Activated CD8-positive, alpha-beta memory T cell treated with anti-CD3 and anti-CD28 coated beads for 1 hour (primary cell): ENCODE measurements at places on chromosomes 4 and X.

DNA sequence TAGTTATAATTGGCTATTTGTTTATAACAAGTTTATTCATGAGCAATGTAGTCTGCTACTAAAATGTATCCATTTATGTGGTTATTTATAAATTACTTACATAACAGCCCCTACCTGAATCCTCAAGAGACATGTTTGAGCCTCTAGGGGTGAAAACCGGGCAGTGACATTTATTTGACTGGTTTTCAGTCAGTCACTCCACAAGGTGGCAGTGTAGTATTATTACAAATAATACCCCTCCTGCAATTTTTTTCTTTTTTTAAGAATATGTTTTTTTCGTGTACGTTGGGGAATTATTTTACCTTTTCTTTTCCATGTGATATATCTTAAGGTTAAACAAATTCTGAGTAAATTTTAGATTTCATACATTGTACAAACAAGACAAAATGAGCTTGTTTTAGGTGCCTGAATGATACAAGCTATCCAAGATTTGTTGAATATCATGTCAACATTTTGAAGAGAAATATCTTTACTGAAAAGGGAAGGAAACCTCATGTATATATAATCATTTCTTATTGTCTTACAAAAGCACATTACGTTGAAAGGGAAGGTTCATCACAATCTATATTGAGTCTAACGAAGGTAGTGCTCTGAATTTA lies 598.7 kb upstream of the TECRL start:
- DNase-seq: no peak

DNA sequence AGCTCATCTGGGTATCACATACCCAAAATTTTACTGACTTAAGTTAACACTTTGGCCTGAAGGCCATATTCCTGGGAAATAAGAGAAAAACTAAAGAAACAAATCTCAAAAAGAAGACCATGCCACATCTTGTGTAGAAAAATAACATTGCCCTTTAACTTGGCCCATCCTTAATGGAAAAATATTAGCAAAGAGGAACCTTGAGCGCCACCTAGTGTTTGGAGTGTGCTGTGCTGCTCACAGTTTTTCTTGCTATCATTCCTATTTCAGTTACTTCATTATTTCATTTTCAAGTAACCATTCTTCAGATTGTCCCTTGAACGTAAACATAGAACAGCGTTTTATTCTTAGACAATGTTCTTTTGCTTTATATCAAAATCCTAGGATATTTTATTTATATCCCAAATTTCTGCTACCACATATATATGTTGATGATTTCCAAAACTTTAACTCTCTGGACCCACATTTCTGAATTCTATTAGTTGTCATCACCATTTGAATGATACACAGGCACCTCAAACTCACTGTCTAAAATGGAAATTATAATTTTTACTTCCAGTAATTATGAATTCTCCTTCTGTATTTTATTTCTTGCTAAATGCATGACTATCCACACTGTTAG lies 999.0 kb upstream of the ADGRL3 start:
- no peak for DNase-seq

DNA sequence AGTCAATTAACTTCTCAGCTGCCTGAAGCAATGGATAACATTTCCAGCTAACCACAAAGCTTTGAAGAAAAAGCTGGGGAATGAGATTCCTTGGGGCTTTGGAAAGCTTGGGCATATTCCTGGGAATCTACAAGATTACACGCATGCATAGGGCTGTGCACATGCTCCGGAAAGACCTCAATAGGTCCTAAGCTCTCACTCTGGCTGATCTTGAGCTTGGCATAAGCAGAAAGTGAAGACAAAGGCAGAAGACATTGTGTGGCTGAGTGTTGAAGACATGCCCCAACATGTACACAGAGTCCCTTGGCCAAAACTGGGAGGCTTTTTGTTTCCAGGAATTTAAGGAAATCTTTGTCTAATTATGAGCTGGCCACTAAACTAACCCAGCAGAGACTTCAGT lies 31.2 kb downstream of the ATG4A start:
- DNase-seq: no peak

GRCh38 chr4:20528508-20528907 lies 171.8 kb upstream of the PACRGL start:
- no peak for DNase-seq

- no peak for DNase-seq
These were observed 93.1 kb downstream of the GATB start for GRCh38 chr4:151667666-151668065.

DNA sequence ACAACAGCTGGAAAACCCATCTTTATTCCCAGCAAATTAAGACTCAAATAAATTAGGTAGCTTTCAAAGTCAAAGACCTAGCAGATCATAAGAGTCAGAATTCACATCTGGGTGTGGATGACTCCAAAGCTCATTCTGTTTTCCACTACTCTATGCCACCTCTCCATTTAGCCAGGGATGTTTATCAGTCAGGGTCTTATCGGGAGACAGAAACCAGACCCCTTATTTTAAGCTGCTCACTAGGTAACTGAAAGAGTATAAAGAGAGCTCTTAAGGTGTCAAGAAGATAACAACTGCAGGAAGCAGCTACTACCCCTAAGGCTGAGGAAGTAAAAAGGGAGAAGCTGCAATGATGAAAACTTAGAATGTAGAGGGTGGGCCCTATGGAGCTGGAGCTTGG lies 333.7 kb upstream of the KLF3 start:
- no peak for DNase-seq

- no peak for DNase-seq
These were observed 332.5 kb upstream of the ZFP42 start for GRCh38 chr4:187663076-187663475.

DNA sequence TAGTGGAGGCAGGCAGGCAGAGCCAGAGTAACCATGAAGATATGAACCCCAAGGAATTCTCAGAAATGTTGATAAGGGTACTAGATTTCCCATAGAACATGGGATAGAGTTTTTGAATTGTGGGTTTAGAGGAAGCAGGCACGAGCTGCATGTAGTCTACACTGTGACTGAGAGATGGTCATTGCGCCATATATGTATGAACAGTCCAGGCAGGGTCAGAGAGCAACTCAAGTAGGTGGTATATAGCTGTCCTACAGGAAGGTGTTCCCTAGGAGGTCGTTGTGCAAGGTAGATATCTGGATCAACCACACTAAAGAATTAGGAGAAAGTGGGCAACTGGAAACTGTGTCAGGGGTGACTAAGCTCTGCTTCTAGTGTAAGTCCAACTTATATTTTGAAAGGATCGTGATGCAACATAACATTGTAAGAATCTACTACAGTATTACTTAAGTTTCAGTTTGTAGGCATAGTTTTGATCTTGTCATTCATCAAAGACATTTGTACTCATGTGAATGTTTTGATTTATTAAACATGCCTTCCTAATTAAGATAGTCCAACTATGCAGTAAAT lies 94.6 kb downstream of the HPGD start:
- DNase-seq: no peak

GRCh38 chrX:46686003-46686645 lies 72.8 kb downstream of the SLC9A7 start:
- no peak for DNase-seq

DNA sequence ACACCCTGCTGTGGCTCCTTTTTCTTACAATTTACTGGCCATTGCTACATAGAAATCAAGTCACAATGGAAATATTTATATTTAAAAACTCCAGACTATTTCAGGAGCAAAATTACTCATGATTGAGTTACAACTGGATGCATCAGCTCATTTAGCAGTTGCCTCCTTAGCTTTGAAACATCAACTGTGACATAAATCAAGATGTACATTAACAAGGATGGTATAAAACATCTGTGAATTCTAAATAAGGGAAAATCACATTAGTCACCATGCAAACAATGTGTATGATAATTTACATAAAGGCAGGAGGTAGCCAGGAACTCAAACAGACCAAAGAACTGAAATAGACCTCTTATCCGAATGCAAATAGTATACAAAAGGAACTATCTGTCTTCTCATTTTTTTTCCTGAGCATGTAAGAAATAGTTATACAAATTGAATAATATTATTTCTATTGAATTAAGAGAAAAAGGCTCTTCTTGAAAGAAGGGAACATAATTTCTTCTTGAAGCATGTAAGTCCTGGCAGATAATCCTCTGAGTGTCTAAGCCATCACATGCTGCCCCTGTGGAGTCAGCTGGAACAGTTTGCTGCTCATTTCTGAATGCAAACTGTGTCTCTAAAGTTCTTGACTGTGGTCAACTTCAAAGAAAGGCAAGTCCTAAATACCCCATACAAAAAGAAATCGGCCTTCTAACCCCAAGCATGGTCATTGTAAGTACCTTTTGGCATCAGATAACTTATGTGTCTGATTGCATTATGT lies 151.2 kb downstream of the NAA11 start:
- DNase-seq: no peak

GRCh38 chr4:128812442-128813235 lies 3.1 kb downstream of the JADE1 start:
- DNase-seq: no peak

DNA sequence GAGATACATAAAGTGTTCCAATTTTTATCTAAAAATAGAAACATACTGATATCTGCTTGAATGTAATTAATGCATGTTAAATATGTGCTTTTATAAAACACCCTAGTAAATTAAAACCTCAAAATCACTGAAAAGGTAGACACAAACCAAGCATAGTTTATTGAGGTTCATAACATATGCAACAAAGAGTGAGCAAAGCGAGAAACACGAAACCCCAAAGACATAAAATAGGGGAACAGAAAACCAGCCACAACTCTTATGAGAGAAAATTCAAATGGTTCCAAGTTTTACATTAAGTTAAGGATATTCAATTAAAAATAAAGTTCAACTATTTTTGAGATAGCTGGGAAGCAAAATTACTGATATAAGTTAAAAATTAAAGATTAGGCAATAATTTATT lies 336.4 kb upstream of the AGA start:
- DNase-seq: no peak

DNA sequence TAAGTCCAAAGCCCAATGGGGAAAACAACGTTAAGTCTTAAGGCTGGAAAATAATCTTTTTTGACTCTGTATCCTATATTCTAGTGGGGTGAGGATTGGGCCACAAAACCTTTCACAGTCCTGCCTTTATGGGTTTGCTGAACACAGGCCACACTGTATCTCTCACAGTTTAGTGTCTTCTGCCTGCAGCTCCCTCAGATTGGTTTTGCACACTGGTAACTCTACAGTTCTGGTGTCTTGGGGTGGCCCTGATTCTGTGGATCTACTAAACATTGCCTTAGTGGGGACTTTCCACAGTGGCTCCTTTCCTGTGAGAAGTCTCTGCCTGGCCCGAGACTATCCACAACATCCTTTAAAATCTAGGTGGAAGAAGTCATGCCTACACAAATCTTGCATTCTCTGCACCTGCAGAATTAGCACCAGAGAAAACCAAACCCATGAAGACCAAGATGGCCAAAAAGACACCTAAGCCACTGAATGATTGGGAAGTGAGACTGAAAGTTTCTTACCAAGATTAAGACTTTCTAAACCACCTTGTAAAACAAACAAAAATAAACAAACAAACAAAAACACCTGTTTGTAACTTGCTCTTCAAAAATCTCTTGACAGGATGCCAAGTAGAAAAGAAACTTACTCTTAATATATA lies 150.4 kb upstream of the PCDH10 start:
- DNase-seq: no peak

DNA sequence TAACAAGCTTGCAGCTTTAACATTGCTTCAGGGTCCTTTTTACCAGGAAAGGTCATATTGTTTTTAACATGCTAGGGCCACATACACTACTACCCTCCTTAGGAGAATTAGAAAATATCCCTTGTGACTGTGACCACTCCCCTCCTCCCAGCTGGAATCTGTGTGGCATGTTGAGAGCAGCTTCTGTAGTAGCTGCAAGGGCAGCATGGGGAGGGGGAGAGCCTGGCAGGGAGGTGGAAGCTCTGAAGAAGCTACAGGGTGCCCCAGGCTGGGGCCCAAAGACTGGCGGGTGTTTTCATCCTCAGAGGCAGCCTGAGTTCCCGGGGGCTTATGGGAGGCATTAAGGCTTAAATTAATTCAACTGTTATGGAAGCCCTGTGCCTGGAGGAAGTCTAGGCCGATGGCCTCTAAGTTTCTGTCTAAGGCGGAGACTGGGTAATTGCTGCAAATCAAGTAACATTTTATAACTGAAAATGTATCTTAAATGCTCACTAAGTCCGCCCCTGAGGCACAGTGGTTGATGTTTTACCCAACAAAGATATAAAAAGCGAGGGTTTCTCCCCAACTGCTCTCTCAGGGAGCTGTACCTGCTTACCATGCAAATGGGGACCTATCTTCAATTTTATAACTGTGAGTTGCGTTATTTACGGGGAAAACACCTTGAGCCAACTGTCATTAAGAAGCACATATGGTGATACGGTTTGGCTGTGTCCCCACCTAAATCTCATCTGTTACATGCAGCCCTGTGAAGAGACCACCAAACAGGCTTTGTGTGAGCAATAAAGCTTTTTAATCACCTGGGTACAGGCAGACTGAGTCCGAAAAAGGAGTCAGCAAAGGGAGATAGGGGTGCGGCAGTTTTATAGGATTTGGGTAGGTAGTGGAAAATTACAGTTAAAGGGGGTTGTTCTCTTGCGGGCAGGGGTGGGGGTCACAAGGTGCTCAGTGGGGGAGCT lies 37.4 kb upstream of the STS start:
- no peak for DNase-seq

DNA sequence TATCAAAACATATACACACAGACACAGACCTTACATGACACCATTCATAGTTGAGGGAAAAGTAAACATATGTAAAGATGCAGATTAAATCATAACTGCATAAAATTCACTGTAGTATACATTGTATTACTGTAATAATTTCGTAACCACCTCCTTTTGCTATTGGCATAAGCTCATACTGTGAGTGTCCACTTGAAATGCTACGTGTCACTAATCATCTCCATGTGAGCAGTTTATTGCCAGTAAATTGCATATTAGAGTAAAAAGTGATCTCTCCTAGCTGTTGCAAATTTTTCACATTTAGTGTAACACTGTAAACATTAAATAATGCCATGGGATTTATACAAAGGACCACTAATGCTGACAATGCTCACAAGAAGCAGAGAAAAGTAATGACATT lies 256.7 kb upstream of the GNPDA2 start:
- DNase-seq: no peak

- DNase-seq: no peak
These were observed 193.1 kb downstream of the SPATA18 start for GRCh38 chr4:52244103-52244775.

- DNase-seq: no peak
These were observed 139.7 kb downstream of the LRBA start for GRCh38 chr4:150875367-150875766.

DNA sequence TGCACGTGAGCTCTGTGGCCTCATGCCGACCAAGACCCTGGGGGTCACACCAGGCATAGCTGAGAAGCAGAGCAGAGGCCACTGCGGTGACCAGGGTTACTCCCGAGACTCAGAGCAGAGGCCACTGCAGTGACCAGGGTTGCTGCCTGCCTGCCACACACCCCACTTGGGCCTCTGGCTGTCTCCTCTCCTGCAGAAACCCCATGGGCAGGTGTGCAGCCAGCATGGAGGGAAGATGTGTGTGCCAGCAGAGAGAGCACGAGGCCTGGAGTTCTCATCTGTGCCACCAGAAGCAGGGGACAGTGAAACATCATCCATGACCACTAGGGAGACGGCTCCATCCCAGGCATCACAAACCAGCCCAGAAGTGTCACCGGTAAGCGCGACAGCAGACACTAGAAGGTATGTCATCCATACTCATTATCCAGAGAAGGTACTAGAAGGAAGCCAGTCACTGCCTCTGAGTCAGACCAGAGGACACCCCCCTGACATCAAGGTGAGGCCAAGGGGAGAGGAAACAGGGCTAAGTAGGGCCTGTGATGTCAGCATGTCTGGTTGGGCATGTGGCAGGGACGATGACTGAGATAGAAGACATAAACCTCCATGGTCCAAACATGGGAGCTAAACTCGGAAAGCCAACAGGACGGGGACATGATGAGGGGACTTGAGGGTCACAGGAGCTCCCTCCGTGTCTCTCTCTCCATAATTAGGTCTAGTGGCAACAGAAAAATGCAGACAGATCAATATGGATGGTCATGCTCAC lies 24.2 kb upstream of the SPON2 start:
- DNase-seq: no peak
